OCI-LY7 (cell line): ENCODE measurements at places on chromosomes 12 and 14.

- DNase-seq = no peak
Observed at GRCh38 chr12:93373961-93374656, 3.6 kb upstream of the NUDT4 start.

GRCh38 chr14:92677087-92677668 lies 71.2 kb downstream of the LGMN start:
- DNase-seq = peak; percentile 36

DNA sequence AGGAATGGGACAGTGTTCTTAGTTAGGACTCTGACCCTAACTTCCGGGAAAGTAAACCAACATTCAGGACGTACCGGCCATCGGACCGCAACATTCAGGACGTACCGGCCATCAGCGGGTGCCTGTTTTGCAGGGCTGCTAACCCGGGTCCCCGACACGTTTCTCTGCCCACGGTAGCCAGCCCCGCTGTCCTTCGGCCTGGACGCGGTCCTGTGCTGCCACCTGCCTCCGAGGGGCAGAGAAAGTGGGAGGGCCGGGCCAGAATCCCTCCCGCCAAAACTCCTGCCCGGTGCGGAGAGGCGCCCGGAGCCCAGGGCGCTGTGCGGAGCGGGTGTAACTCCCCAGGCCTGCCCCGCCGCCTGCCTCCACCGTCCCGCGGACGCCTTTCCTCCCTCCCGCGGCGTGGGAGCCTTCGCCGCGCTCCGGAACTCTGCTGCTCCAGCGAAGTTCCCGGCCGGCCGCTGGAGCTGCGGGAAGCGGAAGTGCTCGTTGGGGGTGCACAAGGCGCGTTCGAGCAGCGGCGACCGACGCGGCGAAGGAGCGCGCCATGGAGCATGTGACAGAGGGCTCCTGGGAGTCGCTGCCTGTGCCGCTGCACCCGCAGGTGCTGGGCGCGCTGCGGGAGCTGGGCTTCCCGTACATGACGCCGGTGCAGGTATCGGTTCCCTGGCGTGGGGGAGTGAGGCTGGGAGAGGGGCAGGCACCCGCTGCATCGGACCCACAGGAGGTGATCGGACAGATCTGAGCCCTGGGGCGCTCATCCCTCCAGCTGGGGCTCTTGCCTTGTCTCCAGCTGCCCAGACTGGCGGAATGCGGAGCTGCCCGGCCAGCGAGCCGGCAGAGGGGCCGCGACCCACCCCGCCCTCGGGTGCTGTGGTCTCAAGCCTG lies at the start of gene DDX55:
DDX55 (plus strand) TSS at position 498 of the 888 bp plus-strand sequence; CDS start at position 548, 50 bp downstream.
- peak; percentile 92 for DNase-seq

DNA sequence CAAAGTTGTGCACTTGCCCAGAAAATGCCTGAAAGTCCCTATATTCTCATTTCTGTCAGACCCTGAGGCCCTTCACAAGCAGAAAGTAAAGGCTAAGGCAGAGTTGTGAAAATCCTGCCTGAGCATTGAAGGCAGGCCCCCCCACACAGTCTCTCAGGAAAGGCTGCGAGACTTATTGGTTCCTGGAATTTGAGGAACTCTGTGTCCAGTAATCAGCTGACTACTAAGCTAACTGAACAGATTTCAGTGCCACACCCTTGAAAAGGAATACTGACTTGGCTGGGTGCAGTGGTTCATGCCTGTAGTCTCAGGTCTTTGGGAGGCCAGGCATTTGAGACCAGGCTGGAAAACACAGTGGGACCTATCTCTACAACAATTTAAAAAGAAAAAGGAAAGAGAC lies 21.1 kb upstream of the PPP2R5E start:
- no peak for DNase-seq

DNA sequence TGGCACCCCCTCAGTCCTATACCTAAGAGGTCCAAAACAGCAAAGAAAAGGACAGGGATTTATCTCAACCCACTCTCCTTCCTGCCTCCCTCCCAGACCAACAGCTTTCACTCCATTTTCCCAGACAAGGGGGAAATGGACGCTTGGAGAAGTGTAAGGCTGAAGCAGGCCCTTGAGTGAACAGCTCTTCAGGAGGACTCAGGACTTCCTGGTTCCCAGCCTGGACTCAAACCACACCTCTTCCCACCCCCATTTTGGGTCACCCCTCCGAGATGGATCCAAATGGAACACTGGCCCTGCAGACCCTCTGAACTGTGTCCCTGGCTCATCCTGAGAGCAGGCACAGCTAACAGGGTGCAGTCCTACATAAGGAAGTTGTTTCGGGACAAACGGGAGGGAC lies 2.7 kb downstream of the KMT2D start:
- no peak for DNase-seq

DNA sequence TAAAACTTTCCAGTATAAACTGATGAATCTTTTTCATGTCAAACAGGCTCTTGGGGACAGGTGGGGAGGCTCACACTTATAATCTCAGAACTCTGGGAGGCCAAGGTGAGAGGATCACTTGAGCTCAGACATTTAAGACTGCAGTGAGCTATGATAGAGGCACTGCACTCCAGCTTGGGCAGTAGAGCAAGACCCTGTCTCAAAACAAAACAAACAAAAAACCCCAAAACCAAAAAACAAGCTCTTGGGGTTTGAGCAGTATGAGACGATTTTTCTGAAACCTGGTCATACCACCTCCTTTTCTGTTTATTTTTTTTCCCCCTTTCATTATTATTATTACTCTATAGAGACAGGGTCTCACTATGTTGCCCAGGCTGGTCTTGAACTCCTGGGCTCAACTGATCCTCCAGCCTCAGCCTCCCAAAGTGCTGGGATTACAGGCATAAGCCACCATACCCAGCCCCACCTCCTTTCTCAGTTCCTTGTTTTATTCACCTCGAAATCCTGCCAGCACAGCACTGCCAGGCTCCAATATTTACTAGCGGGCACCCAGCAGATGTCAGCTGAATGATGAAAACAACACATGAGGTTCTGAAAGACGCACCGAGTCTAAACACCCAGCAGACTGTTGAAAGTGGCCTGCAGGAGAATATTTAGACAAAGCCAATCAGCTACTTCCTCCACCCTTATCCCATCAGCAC lies 19.5 kb upstream of the CDK17 start:
- no peak for DNase-seq

- no peak for DNase-seq
Observed at GRCh38 chr12:118617611-118618450, 241.5 kb downstream of the SUDS3 start.

- no peak for DNase-seq
Observed at GRCh38 chr14:49851813-49852212, 775 bp downstream of the NEMF start.

DNA sequence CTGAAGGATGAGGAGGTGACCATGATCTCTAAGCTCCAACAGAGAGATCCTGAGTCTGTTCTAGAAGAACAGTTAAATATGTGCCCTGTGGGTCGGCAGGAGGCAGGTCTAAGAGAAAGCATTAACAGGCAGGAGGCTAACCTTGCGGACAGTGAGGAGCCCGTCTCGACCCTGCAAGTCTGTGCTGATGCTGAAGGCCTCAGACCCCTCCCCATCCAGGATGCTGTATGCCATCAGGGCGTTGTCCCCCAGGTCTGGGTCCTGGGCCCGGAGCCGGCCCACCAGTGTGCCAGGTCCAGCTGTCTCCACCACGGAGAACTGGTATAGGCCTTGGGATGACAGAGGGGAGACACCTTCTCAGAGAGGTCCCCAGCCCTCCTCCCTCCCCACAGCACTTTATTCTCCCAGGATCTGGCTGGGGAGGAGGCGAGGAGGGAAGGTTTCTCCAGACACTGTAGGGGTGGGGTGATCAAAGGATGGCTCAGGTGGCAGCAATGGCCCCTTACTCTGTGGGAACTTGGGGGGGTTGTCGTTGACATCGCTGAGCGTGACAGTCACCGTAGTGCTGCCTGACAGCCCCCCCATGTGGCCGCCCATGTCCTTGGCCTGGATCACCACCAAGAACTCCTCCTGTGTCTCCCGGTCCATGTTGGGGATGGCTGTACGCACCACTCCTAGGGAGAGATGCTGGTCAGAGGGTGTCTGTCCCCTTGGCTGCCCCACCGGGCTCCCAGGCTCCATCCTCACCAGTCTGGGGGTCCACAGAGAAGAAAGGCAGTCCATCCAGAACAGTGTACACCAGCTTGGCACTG lies 3.1 kb downstream of the CDH24 start:
- peak; percentile 28 for DNase-seq

GRCh38 chr12:19804737-19805136 lies 365.4 kb downstream of the AEBP2 start:
- DNase-seq = no peak

DNA sequence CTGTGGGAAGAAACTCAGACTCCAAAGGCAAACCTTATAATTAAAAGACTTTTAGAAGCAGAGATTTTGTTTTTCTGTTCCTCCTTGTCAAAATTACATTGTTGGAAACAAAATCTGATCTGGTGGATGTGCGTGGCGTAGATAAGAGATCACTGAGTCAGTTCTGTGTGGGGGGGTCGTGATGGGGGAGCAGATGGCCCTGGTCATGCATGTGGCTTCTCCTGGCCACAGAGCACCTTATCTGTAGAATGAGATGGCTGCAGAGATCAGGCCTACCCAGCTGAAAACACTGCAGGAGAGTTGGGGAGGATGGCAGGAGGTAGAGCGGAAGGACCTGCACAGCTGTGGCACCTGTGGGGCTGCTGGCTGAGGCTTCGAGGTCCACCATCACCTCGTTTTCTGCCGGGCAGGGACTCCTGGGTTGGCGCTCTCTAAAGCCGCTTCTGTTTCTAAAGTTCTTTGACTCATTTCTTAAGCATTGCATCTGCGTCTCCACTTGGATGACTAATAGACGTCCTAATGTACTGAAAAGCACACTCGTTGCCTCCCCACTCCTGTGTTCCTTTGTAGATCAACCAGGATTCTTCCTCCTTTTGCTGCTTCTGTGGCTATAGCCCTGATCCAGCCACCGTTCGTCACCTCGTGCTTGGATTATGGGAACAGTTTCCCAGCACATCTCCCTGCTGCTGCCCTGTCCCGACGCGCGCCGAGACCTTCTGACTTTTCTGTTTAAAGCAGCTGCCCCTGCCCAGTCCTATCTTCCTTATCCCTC lies 93.4 kb downstream of the TSPAN9 start:
- DNase-seq = no peak

- no peak for DNase-seq
Observed at GRCh38 chr14:41743140-41743539, 136.5 kb downstream of the LRFN5 start.

GRCh38 chr12:90977224-90977623 lies 22.2 kb upstream of the CCER1 start:
- no peak for DNase-seq

GRCh38 chr12:94792693-94793092 lies 142.3 kb upstream of the TMCC3 start:
- DNase-seq = no peak

- no peak for DNase-seq
Observed at GRCh38 chr14:61489512-61489911, 168.1 kb downstream of the PRKCH start.

- no peak for DNase-seq
Observed at GRCh38 chr14:34201909-34202637, 251.2 kb upstream of the EGLN3 start.

DNA sequence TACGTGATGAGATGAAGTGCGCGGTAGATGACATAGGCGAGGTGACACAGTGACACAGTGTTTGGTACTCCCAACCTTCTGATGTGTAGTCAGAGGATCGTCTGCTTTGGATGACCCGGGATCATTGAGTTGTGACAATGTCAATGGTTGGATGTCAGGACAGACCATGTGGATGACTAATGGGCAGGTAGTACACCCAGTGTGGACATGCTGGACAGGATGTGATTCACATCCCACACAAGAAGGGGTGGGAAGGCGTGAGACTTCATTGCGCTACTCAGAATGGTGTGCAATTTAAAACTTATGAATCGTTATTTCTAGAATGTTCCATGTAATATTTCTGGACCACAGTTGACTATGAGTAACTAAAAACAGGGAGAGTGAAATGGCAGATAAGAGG lies 23.8 kb downstream of the MAP3K9 start:
- DNase-seq = no peak
